Skin of body (tissue), 3 donors: ENCODE measurements at places on chromosomes 12 and 14.

DNA sequence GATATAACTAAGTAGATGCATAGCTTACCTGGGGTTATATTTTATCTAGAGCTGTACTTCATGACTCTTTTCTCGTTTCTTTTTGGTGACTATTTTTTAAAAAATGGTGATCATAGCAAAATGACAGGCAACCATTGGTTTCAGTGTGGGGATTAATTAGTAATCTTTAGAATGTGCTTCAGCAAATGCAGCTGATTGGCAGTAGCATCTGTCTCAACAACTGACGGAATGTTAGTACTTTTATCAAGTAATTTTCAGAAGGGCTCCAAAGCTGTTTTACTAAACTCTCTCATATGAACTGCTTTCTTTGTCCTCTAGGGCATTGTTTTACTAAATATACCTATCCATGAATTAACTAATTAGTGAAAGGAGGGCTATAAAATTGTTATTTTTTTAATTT is 117.6 kb downstream of the TRMT5 start:
- no peak for DNase-seq

- DNase-seq = no peak
These were observed 374.4 kb downstream of the NUAK1 start for GRCh38 chr12:105764216-105764835.

DNA sequence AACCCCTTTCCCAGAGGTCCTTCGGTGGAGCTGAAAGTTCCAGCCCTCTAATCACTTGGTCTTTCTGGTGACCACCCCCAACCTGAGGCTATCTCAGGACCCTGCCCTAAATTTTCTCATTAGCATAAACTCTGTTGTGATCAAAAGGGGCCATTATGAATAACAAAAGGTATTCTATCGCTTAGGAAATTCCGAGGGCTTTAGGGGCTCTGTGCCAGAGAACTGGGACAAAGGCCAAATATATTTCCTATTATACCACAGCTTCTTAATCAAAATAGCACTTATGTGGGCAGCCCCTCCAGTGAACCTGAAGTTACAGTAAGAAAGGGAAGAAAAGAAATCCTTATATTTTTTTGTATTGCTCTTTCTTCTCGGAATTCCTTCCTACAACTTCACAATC is 125.3 kb upstream of the NPAS3 start:
- no peak for DNase-seq

- no peak for DNase-seq
These were observed 61.9 kb downstream of the SLC41A2 start for GRCh38 chr12:104896146-104896545.

DNA sequence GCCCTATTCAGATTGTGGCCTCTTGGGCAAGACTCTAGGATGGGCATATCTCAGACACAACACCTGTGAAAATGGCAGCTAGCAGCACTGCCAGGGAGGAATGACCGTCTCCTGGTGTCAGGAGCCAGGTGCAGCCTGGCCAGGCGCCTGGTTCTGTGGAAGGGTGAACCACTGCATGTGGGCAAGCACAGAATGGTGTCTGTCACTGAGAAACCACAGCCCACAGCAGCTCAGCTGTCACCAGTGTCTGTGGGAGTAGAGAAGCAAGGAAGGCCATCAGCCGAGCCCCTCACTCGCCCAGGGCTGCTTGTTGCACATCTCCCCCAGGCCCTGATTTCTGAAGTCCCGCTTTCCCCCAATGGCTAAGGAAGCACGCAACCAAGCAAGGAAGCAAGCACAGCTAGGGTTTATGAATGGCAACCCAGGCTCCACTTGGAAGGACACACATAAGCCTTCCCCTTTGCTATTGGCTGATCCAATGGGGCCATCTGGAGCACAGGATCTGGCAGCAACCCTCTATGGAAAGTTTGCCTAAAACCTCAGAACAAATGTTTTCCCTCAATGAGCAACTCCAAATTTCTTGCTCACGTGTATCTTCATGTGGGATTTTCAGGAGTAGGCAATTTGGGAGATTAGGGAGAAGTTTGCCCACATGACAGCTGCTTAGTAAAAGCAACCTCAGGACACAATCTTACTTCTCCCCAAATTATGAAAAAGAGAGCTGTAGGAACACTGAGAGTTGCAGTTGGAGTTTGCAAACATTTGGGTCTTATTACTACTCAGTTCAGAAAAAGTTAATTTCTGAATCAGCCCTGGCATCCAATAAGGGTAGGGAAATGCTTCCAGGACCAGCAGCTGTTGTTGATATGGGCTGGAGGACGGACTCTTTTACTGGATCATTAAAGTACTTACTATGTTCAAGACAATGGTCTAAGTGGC is 44.7 kb downstream of the GPHB5 start:
- peak; percentile 95 for DNase-seq

- DNase-seq = no peak
These were observed 17.1 kb downstream of the FICD start for GRCh38 chr12:108531929-108532848.

GRCh38 chr14:104604458-104605449 is at the start of gene TMEM179:
Gene TMEM179, minus strand, starts transcription at chr14:104604772. Its CDS starts 31 bp downstream, at chr14:104604741.
- no peak for DNase-seq

GRCh38 chr12:120830052-120830940 is 73.9 kb downstream of the SPPL3 start:
- no peak for DNase-seq

DNA sequence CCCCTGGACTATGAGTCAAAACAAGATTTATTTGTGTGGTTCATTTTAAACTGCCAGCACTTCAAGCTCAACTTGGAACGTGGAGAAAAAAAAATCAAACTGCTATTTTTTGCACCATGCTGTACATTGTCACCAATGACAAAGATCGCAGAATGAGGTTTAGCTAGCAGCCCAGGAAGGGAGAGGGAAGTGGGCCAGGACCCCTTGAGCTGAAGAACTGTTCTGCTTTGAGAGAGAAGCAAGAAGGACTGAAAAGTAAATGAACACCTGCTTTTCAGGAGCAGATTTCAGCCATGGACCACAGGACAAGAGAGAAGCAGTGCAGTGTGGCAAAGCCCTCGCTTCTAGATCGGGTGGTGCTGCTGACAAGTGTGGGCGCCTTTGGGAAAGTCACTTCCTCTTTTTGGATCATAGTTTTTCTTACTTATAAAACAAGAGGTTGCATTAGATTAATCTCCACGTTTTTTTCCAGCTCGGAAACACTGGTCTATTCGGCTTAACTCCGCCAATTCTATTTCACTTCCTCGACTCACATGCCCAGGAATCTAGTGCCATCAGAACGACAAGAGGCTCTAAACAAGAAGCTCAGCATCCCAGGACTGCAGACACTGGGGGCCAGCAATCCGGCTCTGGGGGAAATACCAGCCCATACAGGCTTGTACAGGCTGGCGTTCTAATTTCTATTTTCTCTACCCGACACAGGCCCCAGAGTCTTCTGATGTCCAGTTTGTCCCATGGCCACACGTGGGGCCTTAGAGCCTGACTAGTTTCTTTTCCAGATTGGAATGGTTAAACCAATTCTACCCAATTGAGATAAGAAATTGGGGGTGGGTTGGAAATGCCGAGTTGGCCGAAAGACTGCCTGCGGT is 129.9 kb downstream of the CRACR2A start:
- no peak for DNase-seq

DNA sequence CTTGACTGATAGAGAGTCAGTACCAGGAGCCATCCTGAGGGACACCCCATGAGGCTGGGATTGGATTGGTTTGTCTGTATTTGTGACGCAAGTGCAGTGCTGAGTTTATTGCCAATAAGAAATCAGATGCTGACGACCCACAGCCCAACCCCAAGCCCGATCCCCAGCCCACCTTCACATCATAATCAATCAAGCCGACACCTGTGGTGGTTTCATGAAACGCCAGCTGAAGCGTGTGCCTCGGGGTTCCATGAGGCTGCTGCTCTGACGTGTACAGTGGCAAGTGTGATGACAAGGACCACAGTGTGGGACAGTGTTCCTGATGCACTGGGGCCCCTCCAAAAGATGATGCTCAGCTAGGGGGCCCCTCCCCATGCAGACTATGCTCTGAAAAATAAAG is 62.1 kb upstream of the C14orf180 start:
- DNase-seq = no peak

- DNase-seq = no peak
These were observed 106.7 kb upstream of the SFSWAP start for GRCh38 chr12:131603939-131604795.

DNA sequence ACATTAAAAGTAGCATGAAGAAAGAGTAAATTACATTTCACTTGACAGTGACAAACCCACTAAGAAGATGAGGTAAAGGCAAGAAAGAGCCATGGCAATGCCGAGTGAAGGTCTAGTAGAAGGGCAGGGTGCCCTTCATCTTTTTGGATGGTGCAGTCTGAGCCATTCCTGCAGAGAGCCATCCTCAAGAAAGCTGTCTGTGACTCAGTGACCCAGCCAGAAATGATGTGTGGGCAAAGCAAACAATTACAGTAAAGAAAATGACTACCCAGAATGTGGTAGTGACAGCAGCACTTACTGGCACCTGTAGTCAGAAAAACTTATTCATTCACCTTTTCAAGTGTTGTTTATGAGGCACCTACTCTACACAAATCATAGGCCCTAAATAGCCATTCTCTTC is 281.7 kb downstream of the DUSP6 start:
- DNase-seq = no peak

DNA sequence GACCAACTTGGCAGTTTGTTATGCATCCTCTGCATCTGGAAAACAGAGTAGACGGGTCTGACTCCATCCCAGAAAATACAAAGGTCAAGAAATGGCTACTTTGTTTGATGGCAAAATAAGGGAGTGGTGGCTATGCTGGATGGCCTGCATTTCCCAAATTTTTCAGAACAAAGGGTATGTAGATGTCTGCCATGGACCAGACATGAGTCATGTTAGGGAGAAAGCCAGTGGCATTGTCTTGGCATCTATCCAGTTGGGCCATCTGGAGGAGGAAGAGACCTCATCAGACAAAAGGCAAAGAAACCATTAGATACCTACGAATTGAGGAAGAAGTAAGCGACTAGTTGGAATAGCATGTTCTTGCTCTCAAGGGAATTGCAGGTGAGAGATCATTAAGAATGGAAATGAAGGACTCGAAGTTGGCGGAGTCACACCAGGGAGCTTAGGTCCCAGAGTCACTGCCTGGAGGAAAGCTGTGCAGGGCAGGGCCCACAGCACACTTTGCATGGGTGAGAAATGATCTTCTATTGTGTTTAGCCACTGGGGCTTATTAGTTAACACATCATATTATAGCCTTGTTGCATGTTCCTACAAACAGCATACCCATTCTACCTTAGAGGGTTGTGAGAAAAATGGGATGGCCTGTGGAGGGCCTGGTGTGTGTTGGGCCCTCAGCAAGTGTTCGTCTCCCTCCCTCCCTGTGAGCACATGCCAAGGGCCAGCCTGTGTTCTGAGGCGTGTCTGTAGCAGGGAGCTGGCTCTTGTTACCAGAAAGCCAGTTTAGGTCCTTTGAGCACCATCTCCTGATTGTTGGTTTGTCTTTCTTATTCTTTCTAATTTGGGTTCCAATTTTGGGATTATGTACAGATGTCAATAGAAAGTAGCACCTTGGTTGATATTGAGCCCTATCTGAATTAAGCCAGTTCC is 119.4 kb downstream of the KTN1 start:
- DNase-seq = no peak

DNA sequence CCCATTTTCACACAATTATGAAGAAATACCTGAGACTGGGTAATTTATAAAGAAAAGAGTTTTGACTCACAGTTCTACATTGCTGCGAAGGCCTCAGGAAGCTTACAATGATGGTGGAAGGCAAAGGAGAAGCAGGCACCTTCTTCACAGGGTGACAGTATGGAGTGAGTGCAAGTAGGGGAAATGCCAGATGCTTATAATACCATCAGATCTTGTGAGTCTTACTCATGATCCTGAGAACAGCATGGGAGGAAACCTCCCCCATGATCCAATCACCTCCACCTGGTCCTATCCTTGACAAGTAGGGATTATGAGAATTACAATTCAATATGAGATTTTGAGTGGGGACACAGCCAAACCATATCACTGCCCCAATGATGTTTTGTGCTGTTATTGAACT is 189.3 kb upstream of the CRY1 start:
- DNase-seq = no peak

GRCh38 chr14:53152184-53152886 is 788 bp downstream of the DDHD1 start:
- peak; percentile 62 for DNase-seq

GRCh38 chr14:99947695-99948094 is 117.5 kb upstream of the EVL start:
- no peak for DNase-seq

- no peak for DNase-seq
These were observed 75.8 kb downstream of the FRMD6 start for GRCh38 chr14:51727526-51727925.

DNA sequence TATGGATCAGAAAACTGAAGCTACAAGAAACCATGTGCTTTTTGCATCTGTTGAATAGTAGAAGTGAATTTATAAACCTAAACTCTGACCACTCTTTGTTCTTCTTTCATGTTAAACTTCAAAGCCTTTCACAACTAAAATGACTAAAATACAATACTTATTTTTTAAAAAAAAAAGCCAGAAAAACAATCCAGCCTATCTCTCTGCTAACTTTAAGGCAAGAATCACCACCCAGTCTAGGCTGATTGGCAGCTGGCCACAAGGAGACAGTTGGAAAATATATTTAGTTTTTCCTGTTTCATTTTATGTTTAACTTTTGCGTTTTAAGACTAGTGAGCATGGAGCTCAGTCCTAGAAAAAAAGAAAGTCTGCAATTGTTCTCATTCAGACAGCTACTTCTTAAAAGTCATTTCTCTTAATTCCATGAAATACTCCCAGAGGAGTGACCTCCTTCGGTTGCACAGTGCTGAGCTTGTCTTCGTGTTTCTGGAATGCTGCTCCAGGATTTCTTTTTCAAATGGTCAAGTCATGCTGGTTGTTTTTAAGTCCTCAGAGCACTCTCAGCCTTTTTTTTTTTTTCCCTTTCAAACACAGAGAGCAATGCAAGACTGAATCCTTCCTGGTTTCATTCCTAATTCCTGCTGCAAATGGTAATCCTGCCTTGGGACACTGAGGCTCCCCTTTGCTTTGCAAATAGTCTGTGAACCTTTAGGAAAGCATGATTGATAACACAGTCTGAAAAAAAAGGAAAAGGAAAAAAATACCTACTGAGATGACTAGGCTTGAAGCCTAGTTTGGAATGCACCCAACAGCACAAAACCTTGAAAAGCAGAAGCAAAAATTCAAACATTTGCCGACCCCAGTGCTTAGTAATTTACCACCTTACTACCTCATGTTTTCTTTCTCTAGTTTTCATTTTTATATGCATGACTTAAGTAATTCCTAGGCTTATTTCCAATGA is 233.3 kb upstream of the DAAM1 start:
- peak; percentile 36 for DNase-seq

DNA sequence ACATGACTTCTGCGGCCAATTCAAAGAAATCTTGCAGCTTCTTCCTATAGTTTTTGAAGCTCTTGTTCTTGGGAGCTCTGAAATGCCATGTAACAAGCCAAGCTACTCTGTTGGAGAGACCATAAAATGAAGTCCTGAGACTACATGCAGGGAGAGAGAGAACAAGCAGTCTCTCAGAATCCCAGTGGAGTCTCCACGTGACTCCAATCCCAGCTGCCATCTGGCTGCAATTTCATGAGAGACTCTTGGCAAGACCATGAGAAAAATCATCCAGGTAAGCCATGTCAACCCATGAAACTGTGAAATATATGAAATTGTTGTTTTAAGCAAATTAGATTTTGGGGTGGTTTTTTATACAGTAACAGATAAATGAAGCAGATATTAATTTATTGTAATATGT is 54.4 kb downstream of the KLRG1 start:
- DNase-seq = no peak
